T-helper 9 cell (primary cell): ENCODE measurements at places on chromosomes 6 and 20.

GRCh38 chr20:50278684-50279531, 88.3 kb downstream of the CEBPB start:
- no peak for DNase-seq

DNA sequence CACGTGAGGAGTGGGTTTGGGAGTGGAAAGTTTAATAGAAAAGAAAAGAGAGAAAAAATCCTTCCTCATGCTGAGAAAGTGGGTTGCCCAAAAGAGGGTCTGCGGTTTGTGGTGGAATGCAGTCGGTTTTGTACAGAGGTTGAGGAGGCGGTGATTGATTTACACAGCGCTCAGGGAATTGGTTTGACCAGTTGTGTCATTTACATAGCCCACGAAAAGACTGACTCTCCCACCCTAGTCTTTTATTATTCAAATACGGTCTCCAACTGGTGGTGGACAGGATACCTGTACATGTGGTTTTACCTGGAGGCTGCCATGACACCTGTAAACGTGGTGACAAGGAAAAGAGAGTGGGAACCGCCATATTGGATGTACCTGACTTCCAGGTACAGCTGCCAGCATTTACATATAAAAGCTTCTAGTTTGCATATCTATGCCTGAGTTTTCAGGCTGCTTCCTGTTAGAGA, 42.1 kb downstream of the HLA-DPB1 start:
- DNase-seq = no peak

DNA sequence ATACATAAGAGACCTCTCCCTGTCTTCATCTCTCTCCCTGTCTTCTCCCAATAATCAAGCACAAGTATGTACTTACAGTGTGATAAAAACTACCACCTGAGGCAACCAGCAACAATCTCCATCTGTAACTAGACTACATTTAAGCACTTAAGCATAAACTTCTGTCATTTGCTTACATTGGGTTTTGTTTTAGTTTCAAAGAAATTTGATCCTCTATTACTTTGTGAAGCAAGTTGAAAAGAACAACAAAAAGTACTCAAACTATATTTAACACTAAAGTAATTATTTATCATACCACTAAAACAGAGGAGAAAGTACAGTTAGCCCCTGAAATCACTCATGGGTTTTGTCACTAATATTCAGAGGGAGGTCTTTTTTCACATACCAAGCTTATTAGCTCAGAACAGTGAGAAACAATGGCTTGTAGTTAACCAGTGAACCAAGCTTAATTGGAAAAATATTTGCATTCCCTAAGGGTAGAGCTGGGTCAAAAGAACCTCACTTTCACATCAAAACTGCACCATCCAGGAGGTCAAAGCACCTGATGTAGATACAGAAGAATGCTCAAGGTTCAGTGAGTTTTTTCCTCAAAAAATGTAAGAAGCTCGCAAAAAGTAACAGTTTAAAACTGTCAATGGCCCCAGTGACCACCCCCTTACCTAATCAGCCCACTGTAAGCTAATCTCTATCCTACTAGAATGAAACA, 34.1 kb downstream of the DCDC2 start:
- no peak for DNase-seq

GRCh38 chr6:57207141-57207540, 15.0 kb downstream of the RAB23 start:
- DNase-seq = no peak

- DNase-seq = no peak
These were observed 91.5 kb downstream of the HIVEP2 start for GRCh38 chr6:142853244-142854180.

- DNase-seq = no peak
These were observed 26.3 kb upstream of the SASH1 start for GRCh38 chr6:148316308-148316707.

DNA sequence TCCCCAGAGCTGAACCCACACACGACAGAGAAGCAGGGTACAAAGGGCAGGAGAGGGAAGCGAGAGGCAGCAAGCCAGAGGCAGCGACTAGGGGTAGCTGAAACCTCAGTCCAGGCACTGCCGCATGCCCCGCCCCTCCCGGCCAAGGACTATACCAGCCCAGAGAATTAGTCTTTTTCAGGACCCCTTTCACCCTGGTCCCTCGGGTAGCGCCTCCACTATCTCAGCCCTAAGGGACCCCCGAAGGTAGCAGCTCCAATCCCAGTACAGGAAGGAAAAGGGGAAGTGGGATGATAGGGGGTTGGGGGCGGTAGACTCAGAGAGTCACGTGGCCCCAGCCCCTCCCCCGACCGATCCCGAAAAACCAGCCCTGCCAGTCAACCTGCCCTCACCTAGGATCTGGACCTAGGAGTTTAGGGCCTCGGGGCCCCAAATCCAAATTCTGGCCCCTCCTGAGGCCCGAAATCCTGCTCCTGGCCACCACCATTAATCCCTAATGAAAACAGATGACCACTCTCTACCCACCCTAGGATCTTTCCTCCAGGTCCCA, 1.3 kb downstream of the RGL2 start:
- no peak for DNase-seq

DNA sequence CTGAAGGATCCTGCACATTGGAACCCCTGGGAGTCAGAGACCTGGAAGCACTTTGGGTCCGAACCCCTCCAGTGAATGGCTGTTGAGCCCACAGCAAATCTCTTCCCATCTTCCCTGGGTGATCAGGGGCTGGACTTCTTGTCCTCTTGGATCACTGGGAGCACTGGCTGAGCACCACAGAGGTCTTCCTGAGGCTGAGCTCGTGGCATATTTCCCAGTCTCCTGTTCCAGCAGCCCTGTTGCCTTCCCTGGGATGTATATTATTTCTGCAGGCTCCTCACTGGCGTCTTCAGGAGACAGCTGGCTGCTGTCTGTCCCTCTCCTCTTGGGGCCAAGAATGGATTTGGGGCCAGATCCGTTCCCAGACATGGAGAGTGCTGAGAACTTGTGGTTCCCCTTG, 43.4 kb downstream of the PTK7 start:
- no peak for DNase-seq

GRCh38 chr6:103122766-103123601, 1729.5 kb downstream of the GRIK2 start:
- no peak for DNase-seq

DNA sequence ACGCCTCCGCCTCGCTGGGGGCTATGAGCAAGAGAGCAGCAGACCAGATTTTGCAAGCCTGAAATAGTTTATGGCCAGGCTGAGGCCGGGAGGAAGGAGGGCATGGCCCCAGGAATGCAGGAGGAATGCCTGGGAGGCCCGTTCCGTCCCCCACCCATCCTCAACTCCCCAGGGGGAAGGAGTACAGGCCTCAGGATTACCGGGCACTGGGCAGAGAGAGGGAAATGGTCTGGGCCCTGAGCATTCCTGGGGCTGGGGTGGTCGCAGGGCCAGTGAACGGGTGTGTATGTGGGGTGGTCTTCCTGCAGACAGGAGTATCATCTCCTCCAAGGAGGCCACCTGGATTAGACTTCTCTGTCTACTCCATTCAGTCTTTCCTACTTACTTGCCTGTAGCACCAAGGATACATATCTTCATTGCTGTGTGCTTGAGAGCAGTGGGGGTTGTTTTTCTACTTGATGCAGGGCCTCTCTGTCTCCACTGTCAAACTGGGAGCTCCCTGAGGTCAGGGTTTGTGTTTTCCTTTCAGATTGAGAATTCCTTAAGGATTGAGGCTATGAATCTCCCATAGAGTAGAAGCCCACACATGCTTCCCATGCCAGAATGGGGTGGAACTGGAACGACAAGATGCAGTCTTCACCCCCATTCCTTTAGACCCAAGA, 81.3 kb downstream of the VEGFA start:
- DNase-seq = no peak

GRCh38 chr20:49862607-49863200, 50.1 kb downstream of the SLC9A8 start:
- DNase-seq = no peak

GRCh38 chr20:2133318-2134183, 31.9 kb downstream of the STK35 start:
- no peak for DNase-seq

GRCh38 chr20:35287509-35288324, 3.1 kb upstream of the EIF6 start:
- no peak for DNase-seq

DNA sequence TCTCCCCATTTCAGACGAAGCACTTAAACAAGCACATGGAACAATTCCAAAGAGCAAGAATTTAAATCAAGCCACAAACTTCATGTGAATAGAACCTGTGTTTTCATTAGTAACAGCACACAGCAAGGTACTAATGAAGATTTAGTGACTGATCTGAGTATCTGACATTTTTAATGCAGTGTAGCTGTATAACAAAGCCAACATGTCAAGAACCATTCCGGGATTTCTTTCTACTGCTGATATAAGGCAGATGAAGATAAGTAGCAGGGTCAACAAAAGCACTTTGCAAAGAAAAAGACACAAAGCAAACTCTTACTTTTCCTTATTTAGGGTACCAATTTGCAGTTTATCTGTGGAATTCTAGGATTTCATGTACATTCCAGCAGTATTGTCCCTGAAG, 11.3 kb downstream of the SLC17A5 start:
- no peak for DNase-seq

DNA sequence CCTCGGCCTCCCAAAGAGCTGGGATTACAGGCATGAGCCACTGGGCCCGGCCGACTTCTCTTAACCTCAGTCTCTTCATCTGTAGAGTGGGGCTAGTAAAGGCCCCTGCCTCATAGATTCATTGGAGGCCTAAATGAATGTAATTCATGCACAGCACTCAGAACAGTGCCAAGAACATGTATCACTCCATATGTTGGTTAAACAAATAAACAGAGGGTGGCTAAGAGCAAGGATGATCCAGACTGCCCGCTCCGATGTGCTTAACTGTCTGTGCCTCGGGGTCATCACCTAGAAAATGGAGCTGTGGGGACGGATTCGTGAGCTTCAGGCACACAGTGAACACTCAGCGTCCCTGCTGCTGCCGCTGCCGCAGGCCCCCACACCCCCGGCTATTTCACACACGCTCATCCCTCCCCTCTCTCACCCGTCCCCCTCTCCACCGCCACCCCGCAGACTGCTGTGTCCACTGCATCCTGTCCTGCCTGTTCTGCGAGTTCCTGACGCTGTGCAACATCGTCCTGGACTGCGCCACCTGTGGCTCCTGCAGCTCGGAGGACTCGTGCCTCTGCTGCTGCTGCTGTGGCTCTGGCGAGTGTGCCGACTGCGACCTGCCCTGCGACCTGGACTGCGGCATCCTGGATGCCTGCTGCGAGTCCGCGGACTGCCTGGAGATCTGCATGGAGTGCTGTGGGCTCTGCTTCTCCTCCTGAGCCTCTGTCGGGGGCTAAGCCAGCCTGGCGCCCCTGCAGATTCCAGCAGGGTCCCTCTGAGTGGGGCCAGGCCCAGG, 14.8 kb downstream of the MDFI start:
- DNase-seq = no peak

GRCh38 chr20:4370851-4371250, 350.9 kb upstream of the PRND start:
- no peak for DNase-seq

GRCh38 chr6:138455746-138456400, 43.4 kb downstream of the NHSL1 start:
- no peak for DNase-seq

DNA sequence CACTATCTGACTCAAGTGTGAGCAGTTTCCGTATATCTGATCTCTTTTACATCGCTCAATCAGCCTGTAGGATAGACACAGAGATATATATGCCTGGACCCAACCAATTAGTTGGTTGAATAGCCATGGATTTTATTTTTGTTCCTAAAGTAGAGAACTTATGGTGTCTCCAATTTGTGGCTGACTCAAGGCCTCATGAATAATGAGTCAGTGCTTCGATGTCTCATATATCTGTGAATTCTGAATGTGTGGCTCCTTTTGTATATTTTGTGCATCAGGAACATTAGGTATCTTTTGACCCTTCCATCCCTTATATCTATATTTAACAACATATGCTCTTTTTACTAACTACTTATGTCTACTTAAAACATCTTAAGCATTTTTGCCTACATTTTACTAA, 64.5 kb downstream of the OR2B2 start:
- no peak for DNase-seq

GRCh38 chr20:38169636-38170193, 4.6 kb upstream of the TGM2 start:
- DNase-seq = no peak

DNA sequence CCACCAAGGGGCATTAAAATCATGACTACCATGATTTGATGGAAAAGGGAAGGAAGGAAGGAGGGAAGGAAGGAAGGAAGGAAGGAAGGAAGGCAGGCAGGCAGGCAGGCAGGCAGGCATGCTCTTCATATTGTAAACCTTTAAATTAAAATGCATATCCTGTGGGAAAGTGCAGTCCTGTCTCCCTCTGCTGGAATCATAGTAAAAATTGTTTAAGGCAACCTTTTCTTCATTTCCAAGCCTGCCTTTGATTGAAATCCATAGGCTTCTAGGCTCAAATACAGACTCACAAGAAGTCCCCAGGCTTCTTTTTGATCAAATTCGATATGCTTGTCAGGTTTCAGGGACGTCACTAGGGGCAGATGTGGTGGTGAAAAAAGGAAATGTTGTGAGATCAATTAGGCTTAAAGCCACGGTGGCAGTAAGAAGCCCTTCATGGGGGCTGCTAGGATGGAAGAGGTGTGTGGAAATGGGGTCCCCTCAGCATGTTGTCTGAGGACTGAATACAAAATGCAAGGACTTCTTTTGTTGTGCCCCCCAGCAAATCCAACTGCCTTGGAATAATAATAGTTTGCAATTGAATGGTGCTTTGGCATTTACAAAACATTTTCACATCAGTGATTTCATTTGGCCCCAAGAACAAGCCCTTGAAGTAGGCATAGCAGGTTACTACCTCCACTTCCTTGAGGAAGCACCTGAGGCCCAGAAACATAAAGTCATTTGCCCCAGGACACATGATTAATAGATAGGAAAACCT, 25.6 kb upstream of the GABRR1 start:
- no peak for DNase-seq

GRCh38 chr6:37275350-37275749, 17.4 kb upstream of the TMEM217 start:
- DNase-seq = no peak

- DNase-seq = no peak
These were observed 134.7 kb upstream of the RSPO3 start for GRCh38 chr6:126983779-126984178.

DNA sequence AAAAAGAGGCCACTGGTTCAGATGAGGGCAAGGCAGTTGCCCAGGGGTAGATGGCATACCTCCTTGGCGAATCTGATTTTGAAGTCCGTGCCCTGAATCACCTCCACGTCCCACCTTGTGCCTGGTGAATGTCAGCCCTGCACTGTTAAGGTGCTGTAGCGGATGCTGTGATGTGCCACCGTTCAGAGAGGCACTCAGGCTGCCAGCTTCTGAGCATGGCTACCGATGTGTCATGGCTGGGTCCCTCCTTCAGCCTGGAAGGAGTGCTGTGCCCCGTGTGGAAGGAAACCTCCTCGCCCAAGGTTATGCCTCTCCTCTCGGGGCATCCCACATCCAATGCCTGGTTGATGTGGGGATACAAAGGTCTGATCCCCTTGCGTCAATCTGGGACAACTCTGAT, 43.6 kb downstream of the UST start:
- DNase-seq = no peak

DNA sequence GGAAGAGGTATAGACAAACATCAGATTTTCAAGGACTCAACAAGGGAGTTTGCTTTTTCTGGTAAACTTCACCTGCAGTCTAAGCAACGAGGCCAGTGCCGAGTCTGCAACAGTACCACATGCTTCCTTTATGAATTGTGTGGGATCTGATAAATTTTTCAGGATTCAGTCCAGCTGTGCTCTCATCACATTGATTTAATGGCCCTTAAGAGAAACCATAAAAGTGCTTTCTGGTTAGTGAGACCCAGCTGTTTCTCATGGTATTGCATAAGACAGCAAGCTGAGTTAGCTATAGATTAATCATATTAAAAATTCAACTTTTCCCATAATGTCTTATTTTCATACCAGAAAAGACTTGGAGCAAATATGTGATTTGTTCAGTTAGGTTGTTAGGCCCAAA, 291.4 kb downstream of the CENPW start:
- no peak for DNase-seq
